CD4-positive, alpha-beta memory T cell (primary cell): ENCODE measurements at places on chromosomes 4 and X. TPM values are rescaled to one million over a fixed set of nuclear protein-coding genes. Genes with fewer than 3 reads are reported as not detected.

TREX2 gene
- total RNA-seq: 4.5 TPM

MAPK10 gene
- not detected for total RNA-seq

RPS6KA6 gene
- 0.55 TPM for total RNA-seq

CAMK2D gene
- 36.4 TPM for total RNA-seq

RHOXF1 gene
- total RNA-seq: 2.1 TPM

SOX3 gene
- not detected for total RNA-seq

GRCh38 chrX:136063340-136064079 is 78.3 kb downstream of the SLC9A6 start:
- DNase-seq: no peak
- no peaks in the 10 kb centered on the region for H3K27me3 ChIP-seq
- no peak overlapping the region for H3K27ac ChIP-seq
- H3K4me3 ChIP-seq: no peak overlapping the region
- H3K36me3 ChIP-seq: no peaks in the 10 kb centered on the region
- H3K4me1 ChIP-seq: peaks cover 18% of the 10 kb centered on the region

- no peak overlapping the region for H3K27ac ChIP-seq
- no peak for DNase-seq
- no peaks in the 10 kb centered on the region for H3K27me3 ChIP-seq
- no peak overlapping the region for H3K4me3 ChIP-seq
- no peaks in the 10 kb centered on the region for H3K36me3 ChIP-seq
Observed at GRCh38 chr4:3311095-3311372, 18.2 kb downstream of the RGS12 start.

DNA sequence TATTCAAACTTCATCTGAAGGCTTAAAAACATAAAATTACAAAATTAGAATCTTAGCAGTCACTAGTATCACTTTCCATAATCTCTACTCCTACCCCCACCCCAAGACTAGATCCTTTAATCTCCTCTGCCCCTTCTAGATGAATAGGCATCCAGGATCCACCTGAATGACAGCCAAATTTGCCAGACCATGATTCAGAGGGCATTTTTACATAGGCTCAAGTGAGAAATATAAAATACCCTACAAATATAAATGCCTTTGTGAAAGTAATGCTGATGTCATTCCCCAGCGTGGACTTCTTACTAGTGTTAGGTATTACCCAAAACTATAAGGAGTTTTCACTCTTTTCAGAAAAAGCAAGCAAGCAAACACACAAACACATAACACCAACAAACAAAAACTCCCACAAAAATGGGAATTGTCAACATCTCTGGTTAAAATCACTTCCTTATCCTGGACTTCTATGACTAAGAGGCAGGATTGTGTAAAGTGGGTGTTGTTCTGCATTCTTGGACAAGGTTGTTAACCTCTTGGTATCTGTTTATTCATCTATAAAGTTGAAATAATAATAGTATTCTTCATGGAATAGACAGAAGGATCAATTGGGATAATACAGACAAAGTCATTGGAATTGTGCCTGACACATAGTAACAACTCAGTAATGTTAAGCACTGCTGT is 51.3 kb upstream of the TMPRSS11F start:
- DNase-seq: no peak
- no peaks in the 10 kb centered on the region for H3K4me1 ChIP-seq
- H3K4me3 ChIP-seq: no peak overlapping the region
- H3K27me3 ChIP-seq: no peaks in the 10 kb centered on the region
- H3K27ac ChIP-seq: no peak overlapping the region

- no peak overlapping the region for H3K27ac ChIP-seq
- H3K4me3 ChIP-seq: no peak overlapping the region
- H3K27me3 ChIP-seq: no peaks in the 10 kb centered on the region
Observed at GRCh38 chr4:94519019-94519418, 67.3 kb downstream of the PDLIM5 start.

DNA sequence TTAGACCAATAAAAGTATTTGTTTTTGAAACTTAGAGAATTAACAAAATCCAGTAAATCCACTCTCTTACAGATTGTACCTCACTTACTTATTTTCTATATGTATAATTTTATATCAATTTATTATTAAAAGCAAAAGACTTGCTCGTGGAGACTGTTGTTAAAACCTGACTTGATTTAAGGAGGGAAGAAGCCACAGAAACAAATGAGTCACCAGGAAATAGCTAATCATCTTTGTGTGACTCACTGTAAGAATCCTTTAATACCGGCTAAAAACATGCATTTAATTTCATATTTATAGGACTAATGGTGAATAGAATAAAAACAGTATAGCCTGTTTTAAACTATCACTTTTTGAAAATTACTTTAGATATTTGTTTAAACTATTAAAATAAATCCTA is 29.9 kb upstream of the UBE2NL start:
- H3K4me3 ChIP-seq: no peak overlapping the region
- H3K36me3 ChIP-seq: no peaks in the 10 kb centered on the region
- no peaks in the 10 kb centered on the region for H3K4me1 ChIP-seq
- H3K27ac ChIP-seq: no peak overlapping the region
- no peak for DNase-seq

DNA sequence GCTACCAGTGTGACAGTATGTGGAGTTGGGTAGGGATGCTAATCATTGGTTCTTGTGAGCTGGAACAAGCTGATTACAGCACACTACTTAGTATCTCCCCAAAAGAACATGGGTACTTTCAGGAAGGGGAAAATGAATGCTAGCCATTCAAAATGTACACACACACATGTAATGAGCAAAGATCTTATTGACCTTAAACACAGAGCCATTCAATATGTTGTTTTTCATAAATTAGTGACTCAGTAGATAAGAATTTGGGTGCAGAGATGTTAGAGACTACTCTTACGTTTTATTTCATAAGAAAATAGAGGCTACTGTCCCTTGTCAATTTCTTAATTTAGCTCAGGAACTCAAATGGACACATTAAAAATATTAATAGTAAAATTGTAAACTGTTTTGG is 509.5 kb upstream of the ATOH1 start:
- no peak overlapping the region for H3K27ac ChIP-seq
- no peaks in the 10 kb centered on the region for H3K27me3 ChIP-seq
- no peak for DNase-seq
- H3K4me3 ChIP-seq: no peak overlapping the region
- H3K4me1 ChIP-seq: no peaks in the 10 kb centered on the region

GRCh38 chr4:1819284-1819683 is 26.2 kb downstream of the FGFR3 start:
- no peak for DNase-seq
- no peak overlapping the region for H3K27ac ChIP-seq
- H3K4me1 ChIP-seq: no peaks in the 10 kb centered on the region
- H3K36me3 ChIP-seq: peaks cover 58% of the 10 kb centered on the region
- no peak overlapping the region for H3K4me3 ChIP-seq
- H3K27me3 ChIP-seq: no peaks in the 10 kb centered on the region

GRCh38 chr4:139419388-139419914 is 34.5 kb upstream of the RAB33B start:
- no peak overlapping the region for H3K4me3 ChIP-seq
- no peak overlapping the region for H3K27ac ChIP-seq
- H3K27me3 ChIP-seq: no peaks in the 10 kb centered on the region
- H3K4me1 ChIP-seq: no peaks in the 10 kb centered on the region

DNA sequence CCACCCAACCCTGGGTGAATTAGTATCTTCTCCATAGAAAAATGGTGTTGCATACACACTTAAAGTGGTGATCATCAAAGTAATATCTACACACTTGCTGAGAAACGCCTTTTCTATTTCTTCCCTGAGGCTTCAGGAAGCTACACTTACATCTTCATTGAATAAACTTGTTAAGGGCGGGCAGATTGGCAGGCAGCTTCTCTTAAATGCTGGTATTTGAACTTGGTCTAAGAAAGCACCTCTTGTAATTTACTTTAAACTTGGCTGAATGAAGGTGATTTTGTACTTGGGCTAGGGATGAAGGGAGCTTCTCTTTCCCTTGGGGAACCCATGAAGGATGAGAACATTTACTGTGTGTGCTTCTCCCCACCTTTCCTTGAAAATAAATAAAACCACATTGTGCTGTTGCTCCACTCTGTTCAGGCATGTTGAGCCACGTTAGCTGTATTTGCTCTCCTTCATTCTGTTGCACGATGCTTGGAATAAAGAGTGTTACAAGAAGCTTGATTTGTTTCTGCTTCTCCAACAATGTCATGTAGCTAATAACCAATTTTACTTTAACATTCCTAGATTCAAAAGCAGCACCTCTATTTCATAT is 430.1 kb downstream of the ANKRD50 start:
- no peaks in the 10 kb centered on the region for H3K27me3 ChIP-seq
- H3K27ac ChIP-seq: no peak overlapping the region
- no peak for DNase-seq
- H3K36me3 ChIP-seq: no peaks in the 10 kb centered on the region
- no peaks in the 10 kb centered on the region for H3K4me1 ChIP-seq
- no peak overlapping the region for H3K4me3 ChIP-seq

- H3K27ac ChIP-seq: no peak overlapping the region
- no peaks in the 10 kb centered on the region for H3K27me3 ChIP-seq
- H3K36me3 ChIP-seq: no peaks in the 10 kb centered on the region
- H3K4me1 ChIP-seq: no peaks in the 10 kb centered on the region
- no peak overlapping the region for H3K4me3 ChIP-seq
Observed at GRCh38 chrX:74383611-74384010, 37.7 kb upstream of the SLC16A2 start.

GRCh38 chr4:15398001-15398400 is 29.8 kb upstream of the C1QTNF7 start:
- no peaks in the 10 kb centered on the region for H3K27me3 ChIP-seq
- H3K27ac ChIP-seq: no peak overlapping the region
- no peak overlapping the region for H3K4me3 ChIP-seq
- peaks cover 22% of the 10 kb centered on the region for H3K4me1 ChIP-seq
- no peaks in the 10 kb centered on the region for H3K36me3 ChIP-seq

GRCh38 chr4:6390356-6390755 is 82.1 kb downstream of the PPP2R2C start:
- no peak for DNase-seq
- H3K36me3 ChIP-seq: no peaks in the 10 kb centered on the region
- peaks cover 3% of the 10 kb centered on the region for H3K27me3 ChIP-seq

- no peaks in the 10 kb centered on the region for H3K27me3 ChIP-seq
- H3K4me3 ChIP-seq: no peak overlapping the region
- H3K27ac ChIP-seq: no peak overlapping the region
- H3K4me1 ChIP-seq: no peaks in the 10 kb centered on the region
- DNase-seq: no peak
Observed at GRCh38 chrX:38616904-38617303, 55.6 kb downstream of the TSPAN7 start.

- no peaks in the 10 kb centered on the region for H3K27me3 ChIP-seq
- DNase-seq: no peak
- no peaks in the 10 kb centered on the region for H3K36me3 ChIP-seq
- H3K4me3 ChIP-seq: no peak overlapping the region
- H3K4me1 ChIP-seq: peaks cover 21% of the 10 kb centered on the region
Observed at GRCh38 chr4:152815078-152815477, 35.3 kb downstream of the ARFIP1 start.

DNA sequence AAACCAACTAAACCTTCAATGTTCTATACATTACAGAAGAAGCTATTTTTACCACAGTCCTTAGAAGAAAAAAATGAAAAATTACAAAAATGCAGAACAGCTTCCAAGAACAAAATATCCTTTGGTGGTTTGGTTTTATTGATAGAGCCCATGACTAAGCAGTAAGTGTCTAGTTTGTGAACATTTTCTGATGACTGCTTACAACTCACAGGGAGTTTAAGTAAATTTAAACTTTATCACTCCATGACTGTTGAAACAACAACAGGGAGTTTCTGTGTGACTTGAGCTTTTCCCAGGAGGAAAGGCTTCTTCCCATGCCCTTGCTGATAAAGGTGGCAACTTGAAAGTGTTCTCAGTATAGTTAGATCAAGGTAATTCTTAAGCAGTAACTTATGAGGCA is 2.9 kb downstream of the PF4 start:
- DNase-seq: no peak
- no peak overlapping the region for H3K4me3 ChIP-seq

- H3K27ac ChIP-seq: no peak overlapping the region
- no peak for DNase-seq
- H3K27me3 ChIP-seq: no peaks in the 10 kb centered on the region
- no peaks in the 10 kb centered on the region for H3K4me1 ChIP-seq
- no peaks in the 10 kb centered on the region for H3K36me3 ChIP-seq
- no peak overlapping the region for H3K4me3 ChIP-seq
Observed at GRCh38 chrX:68808686-68809357, 20.0 kb upstream of the EFNB1 start.

DNA sequence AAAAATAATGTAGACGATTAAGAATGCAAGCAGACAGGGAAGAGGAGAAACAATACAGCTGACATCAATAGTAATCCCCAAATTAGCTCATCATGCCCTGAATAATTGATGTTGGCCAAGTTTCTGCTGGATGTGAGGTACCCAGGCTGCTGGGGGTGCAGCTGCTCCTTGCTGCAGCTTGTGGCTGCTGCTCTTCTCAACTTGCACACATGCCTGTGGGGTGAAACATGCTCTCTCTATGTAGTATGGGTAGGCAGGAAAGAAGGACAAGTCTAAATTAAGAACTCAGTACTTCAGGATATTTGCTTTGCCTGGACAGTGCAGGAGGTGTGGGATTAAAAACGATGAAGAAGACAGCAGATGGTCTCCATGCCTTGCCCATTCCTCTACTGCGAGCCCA is 16.7 kb downstream of the EDA2R start:
- no peaks in the 10 kb centered on the region for H3K4me1 ChIP-seq
- no peak overlapping the region for H3K4me3 ChIP-seq
- no peaks in the 10 kb centered on the region for H3K27me3 ChIP-seq
- H3K36me3 ChIP-seq: no peaks in the 10 kb centered on the region

DNA sequence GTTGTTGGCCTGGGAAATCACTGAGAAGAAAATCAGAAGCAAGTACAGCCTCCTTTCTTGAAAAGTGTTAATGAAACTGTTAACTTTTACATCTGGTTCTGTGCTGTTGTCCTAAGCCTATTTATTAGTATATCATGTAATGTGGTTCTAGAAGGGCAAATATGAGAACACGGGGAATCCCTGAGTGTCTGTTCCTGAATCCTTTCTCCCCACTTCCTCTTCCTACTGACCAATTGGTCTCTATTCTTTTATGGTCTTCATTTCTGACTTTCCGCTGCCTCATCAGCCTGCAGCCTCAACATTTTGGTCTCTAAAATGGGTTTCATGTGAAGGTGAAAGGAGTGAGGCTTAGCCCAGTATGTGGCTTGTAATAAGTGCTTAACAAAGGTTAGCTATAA is 159.9 kb upstream of the MAMLD1 start:
- H3K36me3 ChIP-seq: no peaks in the 10 kb centered on the region
- no peak overlapping the region for H3K27ac ChIP-seq
- DNase-seq: no peak
- H3K27me3 ChIP-seq: no peaks in the 10 kb centered on the region
